ENCODE measurements at places on chromosomes 1 and 21.

- no peak for DNase-seq
These were observed 69.9 kb upstream of the DR1 start for GRCh38 chr1:93275634-93276295.

DNA sequence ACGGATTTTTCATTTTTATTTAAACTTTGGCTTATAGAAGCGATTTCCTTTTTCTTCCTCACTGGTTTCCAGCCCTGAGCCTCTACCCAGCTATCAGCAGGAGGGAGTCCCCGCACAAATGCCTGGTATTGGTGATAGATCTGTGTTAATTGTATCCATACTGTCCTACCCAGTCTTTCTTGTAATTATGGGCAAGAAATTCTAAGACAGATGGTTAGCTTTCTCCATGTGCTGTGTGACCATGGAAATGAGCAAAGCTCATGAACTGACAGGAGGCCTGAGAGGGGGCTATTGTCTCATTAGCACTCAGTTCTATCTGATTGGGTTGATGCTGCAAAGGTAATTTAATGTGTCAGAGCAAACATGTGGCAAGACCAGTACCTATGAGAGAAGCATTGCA, 108.1 kb upstream of the IVNS1ABP start:
- no peak for DNase-seq

- DNase-seq = no peak
These were observed 78.0 kb upstream of the ATP5PO start for GRCh38 chr21:33993286-33994231.

DNA sequence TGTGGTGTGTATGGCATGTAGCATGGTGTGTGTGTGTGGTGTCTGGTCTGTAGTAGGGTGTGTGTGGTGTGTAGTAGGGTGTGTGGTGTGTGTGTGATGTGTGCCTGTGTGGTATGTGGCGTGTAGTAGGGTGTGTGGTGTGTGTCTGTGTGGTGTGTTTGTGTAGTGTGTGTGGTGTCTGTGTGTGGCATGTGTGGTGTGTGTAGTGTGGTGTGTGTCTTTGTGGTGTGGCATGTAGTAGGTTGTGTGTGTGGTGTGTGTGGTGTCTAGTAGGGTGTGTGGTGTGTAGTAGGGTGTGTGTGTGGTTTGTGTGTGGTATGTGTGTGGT, 85.5 kb downstream of the SYT2 start:
- DNase-seq = no peak

DNA sequence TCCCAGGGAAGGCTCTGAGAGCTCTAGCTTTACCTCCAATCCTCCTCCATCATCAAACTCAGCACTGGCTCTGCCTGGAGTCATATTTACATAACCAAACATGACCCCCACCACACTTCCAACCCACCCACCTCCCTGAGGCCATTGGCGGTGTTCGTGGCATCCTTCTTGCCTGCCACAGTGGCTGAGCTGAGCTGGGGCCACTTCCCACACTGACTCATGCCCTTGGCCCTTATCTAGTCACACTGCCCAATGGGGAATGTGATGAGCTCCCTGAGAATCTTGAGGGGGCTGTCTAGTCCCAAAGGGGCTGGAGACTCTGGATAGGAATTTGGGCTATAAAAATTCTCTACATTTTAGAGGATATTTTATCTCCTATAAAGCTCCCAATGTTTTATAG, 230.9 kb upstream of the IRF2BP2 start:
- DNase-seq = no peak

Measured in naive thymus-derived CD4-positive, alpha-beta T cell (primary cell).